Fibroblast of skin of left quadriceps (primary cell): ENCODE measurements at places on chromosomes 5 and 9.
A peak's percentile ranks its signal among the peaks of the same experiment; 100 is the strongest.

DNA sequence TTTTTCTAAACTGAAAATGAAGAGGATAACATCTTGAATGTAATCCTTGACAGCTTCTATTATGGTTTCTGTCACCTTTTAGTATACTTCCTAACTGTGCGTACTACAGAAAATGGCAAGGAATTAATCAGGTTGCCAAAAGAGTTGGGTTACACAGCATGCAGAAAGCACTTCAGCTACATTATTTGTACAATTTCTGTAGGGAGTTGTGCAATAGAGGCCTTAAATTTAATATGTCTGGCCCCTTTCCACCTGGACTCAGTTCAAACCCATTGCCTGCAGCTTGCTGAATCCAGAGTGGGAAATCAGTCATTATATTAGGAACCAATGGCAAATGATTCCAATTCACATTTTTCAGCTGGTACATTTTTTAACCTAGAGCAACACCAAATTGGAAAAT is 549.7 kb downstream of the CSNK1G3 start:
- DNase-seq = peak; percentile 78

DNA sequence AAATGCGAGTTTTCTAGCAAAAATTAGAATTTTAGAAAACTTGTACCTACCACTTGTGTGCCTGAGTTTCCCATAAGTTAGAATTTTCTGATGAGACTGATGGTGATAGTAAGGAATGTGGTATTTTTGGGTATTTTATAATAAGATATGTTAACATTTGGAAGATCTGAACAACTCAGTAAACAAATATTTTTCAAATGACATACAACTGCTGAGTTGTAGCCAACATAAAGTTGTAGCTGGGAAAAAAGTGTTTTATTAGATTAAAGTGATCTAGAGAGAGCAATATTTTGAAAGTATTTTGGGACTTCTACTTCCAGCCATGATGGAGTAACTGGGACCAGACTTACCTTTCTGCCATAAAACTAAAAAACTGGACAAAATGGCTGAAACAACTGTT is 37.9 kb downstream of the GEMIN5 start:
- no peak for DNase-seq

DNA sequence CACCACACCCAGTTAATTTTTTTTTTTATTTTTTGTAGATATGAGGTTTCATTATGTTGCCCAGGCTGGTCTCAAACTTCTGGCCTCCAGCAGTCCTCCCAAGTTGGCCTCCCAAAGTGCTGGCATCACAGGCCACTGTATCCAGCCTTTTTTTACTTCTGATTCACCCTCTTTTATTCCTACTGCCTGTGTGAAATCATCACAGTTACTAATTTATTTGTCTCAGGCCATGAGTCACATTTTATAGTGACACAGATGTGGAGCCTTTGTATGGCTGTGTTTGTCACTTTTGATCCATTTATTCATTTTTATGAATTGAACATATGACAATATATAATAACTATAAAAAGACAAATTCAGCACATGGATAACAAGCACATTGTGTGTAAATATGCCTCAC is 67.1 kb upstream of the SNX2 start:
- no peak for DNase-seq

DNA sequence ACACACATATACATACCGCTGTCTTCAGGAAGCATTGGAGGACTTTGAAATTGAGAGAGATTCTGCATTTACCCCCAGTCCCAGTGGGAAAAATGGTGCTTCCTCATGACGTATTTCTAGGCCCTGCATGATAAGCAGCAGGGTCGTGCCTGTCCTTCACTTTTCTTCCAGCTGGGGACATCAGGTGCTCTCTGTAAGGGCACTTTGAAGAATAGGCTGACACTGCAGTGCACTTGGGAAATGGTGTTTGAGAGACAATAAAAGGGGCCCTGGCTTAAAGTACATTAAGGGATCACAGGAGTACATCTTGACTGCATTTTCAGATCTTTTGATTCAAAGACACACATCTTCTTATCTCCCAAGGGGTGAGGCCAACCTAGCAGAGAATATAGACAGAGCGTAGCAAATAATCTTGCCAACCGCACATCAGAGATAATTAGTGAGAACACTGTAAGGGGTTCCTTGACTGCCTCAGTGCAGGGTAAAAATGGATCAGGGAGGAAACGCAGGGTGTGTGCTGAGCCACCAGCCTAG is 437.9 kb downstream of the CSNK1G3 start:
- DNase-seq = no peak

DNA sequence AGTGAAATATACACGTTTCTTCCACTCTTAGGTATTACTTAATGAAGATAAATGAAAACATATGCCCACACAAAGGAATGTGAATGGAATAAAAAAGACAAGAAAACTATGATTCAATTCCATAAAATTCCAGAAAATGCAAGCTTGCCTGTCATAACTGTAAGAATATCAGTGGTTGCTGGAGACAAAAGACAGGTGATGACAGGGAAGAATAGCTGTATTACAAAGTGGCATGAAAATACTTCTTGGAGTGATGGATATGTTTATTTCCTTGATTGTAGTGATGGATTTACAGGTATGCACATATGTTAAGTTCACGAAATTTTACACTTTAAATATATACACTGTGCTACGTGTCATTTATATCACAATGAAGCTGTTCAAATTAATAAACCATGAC is 553.3 kb downstream of the HTR1A start:
- no peak for DNase-seq

DNA sequence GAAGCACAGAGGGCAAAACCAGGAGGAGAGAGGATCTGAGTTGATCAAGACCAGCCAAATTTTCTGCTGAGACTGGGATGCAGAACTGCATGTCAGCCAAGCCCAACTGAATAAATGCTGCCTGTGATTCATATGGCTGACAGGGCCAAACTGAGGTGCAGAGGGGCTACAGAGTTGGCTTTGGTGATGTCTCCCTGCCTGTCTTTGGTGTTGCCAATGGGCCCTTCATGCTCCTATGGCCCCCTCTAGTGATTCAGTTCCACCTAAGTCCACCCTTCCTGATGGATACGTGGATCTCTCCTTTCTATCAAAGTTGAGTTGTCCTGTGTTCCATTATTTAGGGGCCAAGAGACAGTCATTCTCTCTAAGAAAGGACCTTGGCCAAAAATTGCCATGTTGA is 163.6 kb upstream of the TLE4 start:
- DNase-seq = no peak

DNA sequence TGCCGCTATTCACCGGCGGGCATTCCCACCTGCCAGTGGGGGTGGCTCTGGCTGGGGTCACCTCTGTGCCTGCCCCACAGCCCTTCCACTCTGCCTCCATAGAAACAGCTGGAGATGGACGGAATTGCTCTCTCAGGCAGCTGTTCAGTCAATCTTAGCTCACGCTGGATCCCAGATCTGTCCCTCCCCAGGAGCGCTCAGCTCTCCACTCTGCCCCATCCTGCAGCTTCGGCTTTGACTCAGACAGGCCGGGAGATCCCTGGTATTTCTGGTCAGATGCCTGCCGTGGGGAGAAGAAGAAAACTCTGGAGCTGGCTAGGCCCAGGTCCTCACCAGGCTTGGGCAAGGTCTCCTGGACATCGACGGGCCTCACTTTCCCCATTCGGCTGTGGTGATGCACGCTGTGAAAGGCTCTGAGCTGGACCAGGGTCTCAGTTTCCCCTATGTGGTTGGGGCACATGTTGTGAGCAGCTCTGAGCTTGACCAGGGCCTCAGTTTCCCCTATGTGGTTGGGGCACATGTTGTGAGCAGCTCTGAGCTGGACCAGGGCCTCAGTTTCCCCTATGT is 7.6 kb upstream of the SLC9A3 start:
- DNase-seq = no peak
